ENCODE measurements at places on chromosomes 7 and 10.

DNA sequence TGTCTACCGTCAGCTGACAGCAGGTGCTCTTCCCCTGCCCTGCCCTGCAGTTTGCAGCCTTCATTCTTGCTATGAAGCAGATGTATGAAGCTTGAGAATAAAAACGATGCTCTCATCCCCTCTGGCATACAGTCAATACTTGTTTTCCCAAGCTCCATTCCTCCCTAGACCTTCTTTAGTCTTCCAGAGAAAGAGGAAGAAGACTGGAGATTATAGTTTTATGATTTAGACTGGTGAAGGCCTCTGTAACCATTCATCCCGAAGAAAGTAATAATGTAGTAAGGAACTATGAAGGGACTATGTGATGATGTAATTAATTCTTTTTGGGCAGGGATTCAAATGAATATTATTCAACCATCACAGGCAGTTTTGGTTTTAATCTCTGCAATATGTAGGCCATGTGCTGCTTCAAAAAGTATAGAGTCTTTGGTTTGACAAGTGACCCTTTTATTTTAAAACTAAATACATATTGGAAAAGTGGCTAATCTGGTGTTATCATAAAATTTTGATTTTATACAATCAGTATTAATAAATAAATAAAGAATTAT is 242.4 kb upstream of the KIAA1217 start:
- no peaks in the 10 kb centered on the region for H3K36me3 ChIP-seq
- peaks cover 6% of the 10 kb centered on the region for H3K27me3 ChIP-seq
- H3K4me3 ChIP-seq, result no peak overlapping the region
- H3K4me1 ChIP-seq, result no peaks in the 10 kb centered on the region

DNA sequence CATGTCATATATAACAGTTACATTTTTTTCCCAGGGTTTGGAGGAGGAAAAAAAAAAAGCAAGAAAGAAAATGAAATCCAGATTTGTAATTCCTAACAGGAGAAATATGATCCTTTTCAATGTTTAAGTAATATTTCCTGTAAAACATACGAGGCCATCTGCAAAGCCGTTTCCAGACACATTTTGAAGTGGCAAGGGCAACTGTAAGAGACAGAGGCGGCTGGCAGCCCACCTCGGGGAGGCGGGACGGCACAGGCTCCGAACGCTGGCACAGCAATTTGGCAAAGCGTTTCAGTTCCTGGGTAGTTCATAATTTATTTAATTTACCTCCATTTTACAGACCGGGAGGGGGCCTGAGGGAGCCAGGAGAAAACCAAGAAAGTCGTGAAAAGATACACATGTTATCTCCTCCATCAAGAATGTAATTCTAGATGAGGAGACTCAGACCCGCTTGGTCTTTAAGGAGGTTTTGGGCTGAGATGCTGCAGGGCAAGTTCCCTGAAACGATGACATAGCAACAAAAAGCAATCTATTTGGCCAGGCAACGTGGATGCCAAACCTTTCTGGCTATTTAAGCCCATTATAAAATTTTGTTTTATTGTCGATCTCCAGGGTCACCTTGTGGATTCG is 448.5 kb upstream of the MKI67 start:
- no peak overlapping the region for H3K4me3 ChIP-seq
- H3K36me3 ChIP-seq, result no peaks in the 10 kb centered on the region
- no peak for DNase-seq

DNA sequence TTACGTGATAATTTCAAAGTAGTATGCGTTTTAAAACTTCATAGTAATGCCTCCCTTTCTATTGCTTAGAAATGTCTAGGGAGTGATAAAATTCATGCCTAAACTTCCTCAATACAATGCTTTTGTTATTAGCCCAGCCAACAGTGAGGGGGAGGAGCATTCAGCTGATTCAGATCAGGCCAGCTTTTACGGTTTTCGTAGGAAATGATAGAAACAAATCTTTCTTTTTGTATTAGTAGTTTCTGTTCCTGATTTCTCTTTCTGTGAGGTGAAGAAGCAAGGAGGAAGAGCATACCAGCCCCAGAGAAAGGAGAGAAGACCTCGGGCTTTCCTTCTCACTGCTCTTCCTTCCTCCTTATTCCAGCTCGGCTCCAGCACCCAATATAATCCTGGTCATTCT is 35.2 kb upstream of the ITPRID1 start:
- no peaks in the 10 kb centered on the region for H3K4me1 ChIP-seq
- no peak overlapping the region for H3K27ac ChIP-seq
- no peaks in the 10 kb centered on the region for H3K27me3 ChIP-seq
- no peak for DNase-seq
- H3K36me3 ChIP-seq, result no peaks in the 10 kb centered on the region

GRCh38 chr7:26185131-26185843 is 15.3 kb downstream of the HNRNPA2B1 start:
- no peak for DNase-seq
- H3K27ac ChIP-seq, result peak overlapping the region; percentile 9

GRCh38 chr7:20826243-20826642 is 39.6 kb upstream of the SP8 start:
- no peaks in the 10 kb centered on the region for H3K4me1 ChIP-seq
- H3K36me3 ChIP-seq, result no peaks in the 10 kb centered on the region
- no peak overlapping the region for H3K27ac ChIP-seq
- no peaks in the 10 kb centered on the region for H3K27me3 ChIP-seq

DNA sequence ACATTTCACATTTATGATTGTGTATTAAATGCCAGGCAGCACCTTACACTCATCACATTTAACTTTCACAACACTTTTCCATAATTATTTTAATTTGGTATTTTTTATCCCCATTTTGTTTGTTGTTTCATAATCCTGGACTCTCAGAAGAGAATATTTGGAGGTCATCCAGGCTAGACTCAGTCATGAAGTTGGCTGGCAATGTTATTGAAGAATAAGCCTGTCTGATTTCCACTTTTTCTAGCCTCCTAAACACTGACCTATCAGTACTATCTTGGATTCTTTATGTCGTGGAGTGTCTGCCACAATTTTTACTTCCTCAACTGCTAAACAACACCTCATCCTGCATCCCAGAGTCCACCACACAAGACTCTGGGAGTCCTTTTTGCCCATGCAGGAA is 372.3 kb upstream of the NRP1 start:
- DNase-seq, result no peak
- H3K36me3 ChIP-seq, result no peaks in the 10 kb centered on the region
- no peaks in the 10 kb centered on the region for H3K27me3 ChIP-seq
- H3K4me1 ChIP-seq, result peaks cover 13% of the 10 kb centered on the region
- no peak overlapping the region for H3K27ac ChIP-seq

GRCh38 chr7:18577096-18577771 is 81.7 kb downstream of the HDAC9 start:
- no peak for DNase-seq
- no peak overlapping the region for H3K4me3 ChIP-seq
- H3K4me1 ChIP-seq, result no peaks in the 10 kb centered on the region
- no peak overlapping the region for H3K27ac ChIP-seq

DNA sequence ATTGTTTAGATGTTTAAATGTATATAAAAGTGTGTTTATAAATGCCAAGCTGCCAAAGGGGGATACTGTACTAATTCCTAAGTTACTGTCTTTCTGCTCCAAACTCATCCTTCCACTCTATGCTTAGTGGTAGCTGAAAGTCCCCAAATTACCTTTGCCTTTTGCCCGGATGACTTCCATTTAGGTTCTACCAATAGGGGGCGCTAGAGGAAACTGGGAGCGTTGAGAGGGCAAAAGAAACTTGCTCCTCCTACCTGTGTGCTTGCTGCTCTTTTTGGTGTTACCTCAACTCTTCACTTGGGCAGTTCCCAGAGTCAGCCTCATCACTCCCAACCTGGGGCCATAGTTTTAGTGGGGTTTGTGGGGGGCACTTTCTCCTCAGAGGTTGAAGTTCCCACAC is 5.9 kb upstream of the OR2A25 start:
- H3K27me3 ChIP-seq, result no peaks in the 10 kb centered on the region
- DNase-seq, result no peak
- no peak overlapping the region for H3K4me3 ChIP-seq
- no peak overlapping the region for H3K27ac ChIP-seq
- H3K36me3 ChIP-seq, result no peaks in the 10 kb centered on the region

GRCh38 chr10:61608255-61609033 is 54.3 kb upstream of the CABCOCO1 start:
- H3K27me3 ChIP-seq, result no peaks in the 10 kb centered on the region
- no peak overlapping the region for H3K4me3 ChIP-seq

GRCh38 chr7:28615091-28615490 is 202.8 kb downstream of the CREB5 start:
- peaks cover 25% of the 10 kb centered on the region for H3K4me1 ChIP-seq
- H3K27ac ChIP-seq, result no peak overlapping the region

GRCh38 chr7:158283016-158283974 is 304.3 kb downstream of the PTPRN2 start:
- no peaks in the 10 kb centered on the region for H3K4me1 ChIP-seq
- H3K27me3 ChIP-seq, result no peaks in the 10 kb centered on the region
- H3K4me3 ChIP-seq, result no peak overlapping the region
- no peak for DNase-seq

DNA sequence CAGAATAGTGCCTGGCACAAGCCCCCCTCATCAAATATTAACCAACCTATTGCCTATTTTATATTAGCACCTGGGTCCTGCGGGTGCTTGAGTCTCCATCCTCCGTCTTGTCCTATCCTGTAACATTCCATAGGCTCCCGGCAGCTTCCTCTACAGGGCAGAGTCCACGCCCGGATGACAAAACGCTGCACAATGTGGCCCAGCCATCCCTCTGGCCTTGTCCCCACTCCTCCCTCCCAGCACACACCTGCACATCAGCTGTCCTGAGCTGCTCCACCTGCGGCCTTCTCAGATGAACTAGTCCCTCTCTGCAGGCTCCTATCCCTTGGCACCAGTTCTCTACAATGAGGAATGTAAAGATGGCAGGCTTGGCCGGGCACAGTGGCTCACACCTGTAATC is 153.5 kb upstream of the PDE1C start:
- DNase-seq, result no peak
- H3K27me3 ChIP-seq, result no peaks in the 10 kb centered on the region
- no peak overlapping the region for H3K27ac ChIP-seq
- no peak overlapping the region for H3K4me3 ChIP-seq
- H3K36me3 ChIP-seq, result no peaks in the 10 kb centered on the region

DNA sequence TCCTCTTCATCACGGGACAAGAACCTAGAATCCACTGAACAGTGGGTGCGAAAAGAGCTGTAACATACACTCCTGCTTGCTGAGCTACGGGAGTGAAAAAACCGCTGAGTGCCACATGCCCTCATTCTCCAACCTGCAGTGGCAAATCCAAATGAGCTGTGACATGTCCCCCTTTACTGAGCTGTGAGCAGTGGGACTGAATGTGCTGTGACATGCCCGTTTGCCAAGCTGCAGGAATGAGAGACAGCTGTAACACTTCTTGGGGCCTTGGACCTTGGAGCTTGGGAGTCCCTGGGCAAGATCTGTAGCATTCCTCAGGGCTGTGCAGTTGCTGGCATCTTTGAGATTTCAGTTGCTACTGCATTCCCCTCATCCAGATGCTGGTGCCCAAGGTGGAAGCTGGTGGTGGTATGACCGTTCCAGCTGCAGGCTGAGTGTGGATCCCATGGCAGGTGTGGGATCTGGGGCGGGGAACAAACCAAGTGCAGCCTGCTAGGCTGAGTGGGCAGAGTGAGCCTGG is 85.0 kb downstream of the TMEM106B start:
- no peak for DNase-seq
- H3K4me3 ChIP-seq, result no peak overlapping the region
- no peaks in the 10 kb centered on the region for H3K4me1 ChIP-seq
- H3K27me3 ChIP-seq, result no peaks in the 10 kb centered on the region

GRCh38 chr7:121140790-121141189 is 152.3 kb downstream of the CPED1 start:
- no peak overlapping the region for H3K4me3 ChIP-seq
- H3K27me3 ChIP-seq, result no peaks in the 10 kb centered on the region
- no peak overlapping the region for H3K27ac ChIP-seq

DNA sequence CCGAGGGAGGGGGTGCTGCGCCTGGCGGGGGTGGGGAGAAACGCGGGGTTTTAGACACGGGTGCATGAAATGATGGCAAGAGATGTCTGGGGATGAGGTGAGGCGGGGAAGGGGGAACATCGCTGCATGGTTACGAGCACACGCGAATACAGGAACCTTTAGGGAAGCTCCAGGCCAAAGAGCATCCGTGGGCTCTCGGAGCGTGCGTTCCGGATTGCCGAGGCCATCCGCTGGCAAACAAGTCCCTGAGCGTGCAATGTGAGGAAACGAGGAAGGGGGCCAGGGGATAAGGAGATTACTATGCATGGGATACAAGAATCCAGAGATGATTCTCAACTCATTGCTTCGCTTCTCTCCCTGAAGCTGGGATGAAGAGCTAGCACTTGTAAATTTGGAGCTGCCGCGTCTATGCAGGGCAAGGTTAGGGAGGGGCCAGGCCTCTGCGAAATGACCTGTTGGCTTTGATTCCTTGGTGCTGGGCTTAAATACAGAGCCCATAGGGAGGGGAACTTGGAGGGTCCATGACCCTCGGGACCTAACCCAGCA is 520 bp upstream of the WNT2 start:
- peaks cover 75% of the 10 kb centered on the region for H3K27me3 ChIP-seq
- no peak overlapping the region for H3K27ac ChIP-seq
- H3K4me1 ChIP-seq, result no peaks in the 10 kb centered on the region
- H3K36me3 ChIP-seq, result no peaks in the 10 kb centered on the region
- no peak for DNase-seq

DNA sequence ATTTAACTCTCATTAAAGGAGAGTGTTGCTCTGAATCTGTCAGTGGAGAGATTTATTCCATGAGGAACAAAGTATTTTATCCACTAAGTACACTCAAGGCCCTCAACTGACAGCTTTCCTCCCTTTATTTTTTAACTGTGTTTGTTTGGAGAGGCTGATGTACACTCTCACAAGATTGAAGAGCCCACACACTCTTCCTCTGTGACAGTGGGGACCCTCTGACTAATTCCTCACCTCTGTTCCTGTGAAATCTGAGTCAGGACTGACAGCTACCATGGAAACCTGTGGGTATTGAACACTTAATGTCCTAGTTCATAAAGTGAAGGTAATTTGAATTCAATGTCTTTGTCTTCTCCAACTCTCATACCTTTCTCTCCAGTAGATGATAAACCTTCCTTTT is 189.8 kb upstream of the PITRM1 start:
- no peaks in the 10 kb centered on the region for H3K36me3 ChIP-seq
- H3K27me3 ChIP-seq, result no peaks in the 10 kb centered on the region
- no peak overlapping the region for H3K27ac ChIP-seq
- DNase-seq, result no peak
- H3K4me3 ChIP-seq, result no peak overlapping the region

DNA sequence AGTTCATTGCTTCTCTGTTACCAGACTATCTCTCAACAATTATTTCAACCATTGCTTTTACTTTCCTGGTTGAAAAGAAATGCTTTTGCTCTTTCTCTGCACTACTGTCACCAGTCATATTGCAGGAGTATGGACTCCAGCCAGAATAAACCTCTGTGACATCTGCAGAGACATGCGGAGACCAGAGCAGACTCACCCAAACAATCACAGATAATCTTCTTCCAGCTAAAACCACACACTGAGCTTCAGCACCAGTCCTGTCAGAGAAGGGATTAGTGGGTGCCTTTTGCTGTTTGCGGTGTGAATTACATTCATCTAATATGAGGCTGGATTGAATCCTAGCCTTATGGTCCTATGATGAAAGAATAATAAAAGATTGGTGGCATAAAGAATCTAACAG is 258.6 kb downstream of the CNTNAP2 start:
- H3K27me3 ChIP-seq, result no peaks in the 10 kb centered on the region
- no peak for DNase-seq
- H3K36me3 ChIP-seq, result no peaks in the 10 kb centered on the region
- H3K4me1 ChIP-seq, result no peaks in the 10 kb centered on the region
- no peak overlapping the region for H3K4me3 ChIP-seq

- no peaks in the 10 kb centered on the region for H3K36me3 ChIP-seq
- H3K27me3 ChIP-seq, result no peaks in the 10 kb centered on the region
- DNase-seq, result no peak
- peak overlapping the region; percentile 83 for H3K27ac ChIP-seq
- peaks cover 10% of the 10 kb centered on the region for H3K4me1 ChIP-seq
These were observed 1.6 kb downstream of the PANK1 start for GRCh38 chr10:89643431-89643811.
